HS-27A (cell line): ENCODE measurements at places on chromosomes 12 and 14.

DNA sequence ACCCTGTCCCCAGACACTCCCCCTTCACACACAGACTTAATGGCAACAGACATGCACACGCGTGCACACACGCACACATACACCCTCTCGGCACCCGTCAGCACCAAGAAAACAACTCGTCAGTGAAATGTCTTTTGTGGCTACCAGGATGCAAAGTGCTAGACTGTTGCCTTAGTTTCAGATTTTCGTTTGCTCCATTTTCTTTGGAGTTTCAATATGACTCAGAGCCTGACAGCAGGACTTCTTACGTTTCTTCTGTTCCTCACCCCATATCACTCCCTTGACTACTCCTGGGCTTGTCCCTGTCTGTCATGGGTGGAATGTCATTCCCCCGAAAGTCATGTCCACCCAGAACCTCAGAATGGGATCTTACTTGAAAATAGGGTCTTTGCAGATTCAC, 182.9 kb downstream of the GLT1D1 start:
- DNase-seq: no peak

- peak; percentile 42 for DNase-seq
Measured at GRCh38 chr12:88298761-88299242, 156.7 kb downstream of the TMTC3 start.

- no peak for DNase-seq
Measured at GRCh38 chr12:3557791-3558620, 67.0 kb downstream of the PRMT8 start.

GRCh38 chr12:57936513-57936883, 4.9 kb upstream of the ATP23 start:
- no peak for DNase-seq

DNA sequence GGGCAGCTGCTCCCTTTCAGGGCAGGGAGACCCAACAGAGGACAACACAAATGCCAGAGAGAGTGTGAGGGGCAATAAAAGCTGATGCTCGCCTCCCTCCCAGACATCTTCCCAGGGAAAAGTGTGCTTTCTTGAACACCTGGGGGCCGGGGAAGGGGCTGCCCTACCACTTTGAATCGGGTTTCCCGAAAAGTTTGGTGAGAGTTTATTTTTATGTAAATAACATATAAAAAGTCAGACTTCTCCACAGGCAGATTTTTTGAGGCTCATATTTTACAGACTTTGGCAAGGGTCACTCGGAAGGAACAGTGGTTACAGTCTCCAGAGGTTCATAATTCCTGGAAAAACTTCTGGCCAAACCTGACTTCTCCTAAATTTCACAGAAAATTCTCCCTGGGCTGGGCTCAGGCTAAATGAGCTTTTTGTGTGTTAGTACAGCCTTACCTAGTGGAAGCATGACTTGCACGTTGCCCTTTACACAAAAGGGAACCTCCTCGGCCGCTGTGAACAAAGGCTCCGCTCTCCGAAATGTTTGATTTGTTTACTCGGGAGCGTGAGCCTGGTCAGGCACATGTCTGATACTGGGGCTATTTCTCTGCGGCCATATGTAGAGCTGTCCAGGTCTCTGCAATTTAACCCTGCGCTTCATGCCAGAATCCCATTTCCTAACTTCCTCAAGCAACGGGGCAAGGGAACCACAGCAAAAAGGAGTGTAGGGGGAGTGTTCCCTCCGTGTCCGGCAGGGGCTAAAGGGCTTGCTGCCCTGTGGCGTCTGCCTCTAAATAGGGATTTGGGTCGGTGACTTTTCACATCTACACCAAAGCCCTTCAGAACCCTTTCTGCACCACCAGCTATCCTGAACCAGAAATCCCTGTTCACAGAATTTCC, 3.4 kb downstream of the RTL1 start:
- DNase-seq: no peak

GRCh38 chr12:107731366-107731765, 29.6 kb downstream of the PRDM4 start:
- no peak for DNase-seq

- peak; percentile 30 for DNase-seq
Measured at GRCh38 chr12:38921025-38921677, 15.8 kb upstream of the CPNE8 start.

DNA sequence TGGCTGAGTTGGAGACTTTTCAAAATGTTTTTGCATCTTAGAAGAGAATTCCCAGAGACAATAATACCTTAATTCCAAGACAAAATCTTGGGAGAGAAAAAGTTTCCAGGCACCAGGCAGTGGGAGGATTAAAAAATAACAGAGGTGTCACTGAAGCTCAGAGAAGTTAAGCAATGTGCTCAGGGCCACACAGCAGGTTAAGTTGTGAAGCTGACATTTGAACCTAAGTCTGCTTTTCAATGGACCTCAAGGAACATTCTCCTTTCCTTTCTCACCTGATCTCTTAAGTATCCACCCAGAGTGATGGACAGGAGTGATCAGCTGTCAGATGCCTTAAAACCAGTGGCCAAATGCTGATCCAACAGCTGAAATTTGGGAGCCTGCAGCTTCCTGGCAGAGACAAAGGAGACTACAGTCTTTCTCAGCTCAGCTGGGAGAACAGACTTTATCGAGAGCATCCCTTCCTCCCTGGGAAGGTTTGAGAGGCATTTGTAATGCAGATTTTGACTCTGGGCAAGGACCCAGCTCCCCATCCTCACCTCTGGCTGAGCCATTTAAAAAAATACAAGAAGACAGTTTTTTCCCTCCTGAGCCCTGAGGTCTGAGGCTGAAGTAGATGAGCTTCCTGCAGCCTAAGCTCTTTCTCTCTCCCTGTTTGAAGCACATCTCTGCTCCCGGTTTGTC, 174.9 kb upstream of the RPH3A start:
- no peak for DNase-seq

DNA sequence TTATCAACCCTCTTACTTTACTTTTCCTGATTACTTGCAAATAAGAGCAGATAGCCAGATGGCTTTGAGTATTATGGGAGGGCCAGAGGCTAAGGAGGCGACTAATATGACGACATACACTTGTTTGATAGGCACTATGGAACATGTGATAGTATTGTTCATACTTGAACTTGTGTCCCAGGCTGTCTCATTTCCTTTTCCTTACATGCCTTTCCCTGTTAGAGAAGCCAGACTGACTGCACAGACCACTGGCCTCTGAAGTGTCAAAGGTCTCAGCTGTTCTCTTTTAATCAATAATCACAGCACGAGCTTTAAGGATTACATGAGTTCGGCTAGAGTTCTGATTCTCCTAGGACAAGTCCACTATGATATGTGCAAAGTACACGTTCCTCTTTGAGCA, 326.0 kb downstream of the PRKD1 start:
- DNase-seq: no peak
